ENCODE measurements at places on chromosomes 6 and 20. TPM values are rescaled to one million over a fixed set of nuclear protein-coding genes. Genes with fewer than 3 reads are reported as not detected.

GRCh38 chr20:9467995-9468394 lies 46.4 kb upstream of the LAMP5 start:
- no peak for DNase-seq

DNA sequence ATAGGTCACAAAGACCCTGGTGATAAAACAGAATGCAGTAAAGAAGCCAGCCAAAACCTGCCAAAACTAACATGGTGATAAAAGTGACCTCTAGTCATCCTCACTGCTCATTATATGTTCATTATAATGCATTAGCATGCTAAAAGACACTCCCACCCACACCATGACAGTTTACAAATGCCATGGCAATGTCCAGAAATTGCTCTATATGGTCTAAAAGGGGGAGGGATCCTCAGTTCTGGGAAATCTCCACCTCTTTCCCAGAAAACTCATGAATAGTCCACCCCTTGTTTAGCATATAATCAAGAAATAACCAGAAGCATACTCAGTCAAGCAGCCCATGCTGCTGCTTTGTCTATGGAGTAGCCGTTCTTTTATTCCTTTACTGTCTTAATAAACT lies 40.4 kb upstream of the MC3R start:
- no peak for DNase-seq

- no peak for DNase-seq
Observed at GRCh38 chr6:129105793-129106192, 222.9 kb downstream of the LAMA2 start.

GRCh38 chr20:6979621-6980020 lies 212.1 kb downstream of the BMP2 start:
- no peak for DNase-seq

The SMLR1 gene
- total RNA-seq, result not detected

The CCN6 gene
- not detected for total RNA-seq

- DNase-seq, result no peak
Observed at GRCh38 chr6:137743493-137743892, 123.6 kb upstream of the TNFAIP3 start.

- no peak for DNase-seq
Observed at GRCh38 chr6:82646231-82646615, 282.6 kb downstream of the TPBG start.

DNA sequence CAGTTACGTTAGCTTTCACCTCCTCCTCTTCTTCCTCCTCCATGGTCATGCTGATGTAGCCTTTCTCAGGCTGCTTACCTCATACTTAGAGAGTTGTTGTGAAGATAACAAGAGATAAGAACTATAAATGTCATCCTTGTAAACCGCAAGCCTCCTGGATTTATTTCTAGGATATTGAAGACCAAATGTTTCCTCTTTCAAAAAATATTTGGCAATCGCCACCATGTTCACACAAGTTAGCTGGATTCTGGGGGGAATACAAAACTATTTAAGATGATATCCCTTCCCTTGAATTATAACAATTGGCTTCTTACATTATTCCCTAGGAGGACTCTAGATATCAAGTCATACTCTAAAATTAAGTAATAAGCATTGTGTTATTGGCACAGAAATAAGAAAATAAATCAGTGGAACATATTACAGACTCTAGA lies 99.8 kb upstream of the PLEKHG1 start:
- DNase-seq, result no peak

GRCh38 chr6:100846276-100846675 lies 34.9 kb downstream of the ASCC3 start:
- no peak for DNase-seq

DNA sequence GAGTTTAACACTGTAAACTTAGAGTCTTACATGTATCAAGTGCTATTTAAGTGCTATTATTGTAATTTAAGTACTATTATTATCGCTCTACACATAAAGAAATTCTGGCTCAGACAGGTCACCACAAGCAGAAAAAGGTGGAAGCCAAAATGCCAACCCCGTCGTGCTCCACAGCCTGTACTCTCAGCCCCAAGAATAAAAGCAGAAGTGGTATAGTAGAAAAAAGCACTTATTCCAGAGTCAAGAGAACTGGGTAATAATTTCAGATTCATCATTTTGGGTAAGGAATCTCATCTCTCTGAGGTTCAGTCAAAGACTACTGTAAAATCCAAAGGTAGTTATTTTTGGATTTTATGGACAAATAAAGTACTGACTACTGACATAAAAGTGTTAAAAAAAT lies 943 bp downstream of the ZUP1 start:
- no peak for DNase-seq

Data from dermis microvascular lymphatic vessel endothelial cell (primary cell).